ENCODE measurements at places on chromosomes 4 and X.

- no peak for DNase-seq
Measured at GRCh38 chrX:120299928-120300327, 11.3 kb downstream of the TMEM255A start.

DNA sequence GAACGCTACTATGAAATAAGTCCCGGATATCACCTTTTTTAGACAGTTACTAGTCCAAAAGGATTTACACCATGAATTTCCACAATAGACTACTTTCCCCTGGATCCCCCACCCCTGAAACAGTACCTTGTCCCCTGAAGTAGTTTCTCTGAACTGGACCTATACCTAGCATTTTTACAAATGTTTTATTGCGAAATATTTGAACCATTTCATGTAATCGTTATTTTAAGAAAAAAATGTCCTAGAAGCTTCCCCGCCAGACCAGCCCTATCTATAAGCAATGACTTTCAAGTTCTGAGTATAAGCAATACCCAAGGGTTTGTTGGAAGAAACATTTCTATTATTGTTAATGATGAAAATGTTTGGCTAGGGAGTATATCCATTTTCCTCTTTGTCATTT lies 517.8 kb upstream of the IGFBP7 start:
- no peak for DNase-seq

DNA sequence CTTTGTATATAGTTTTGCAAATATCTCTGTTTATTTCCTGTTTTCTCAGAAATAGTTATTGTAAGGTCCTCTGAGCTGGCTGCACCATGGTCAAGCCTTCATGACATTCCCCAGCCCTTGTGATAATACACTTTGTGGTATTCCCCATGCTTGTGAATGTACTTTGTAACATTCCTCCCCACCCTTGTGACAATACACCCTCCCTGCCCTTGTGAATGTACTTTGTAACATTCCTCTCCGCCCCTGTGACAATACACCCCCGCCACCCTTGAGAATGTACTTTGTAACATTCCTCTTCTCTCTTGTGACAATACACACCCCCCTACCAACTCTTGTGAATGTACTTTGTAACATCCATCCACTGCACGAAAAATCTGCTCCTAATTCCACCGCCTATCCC lies 530.7 kb downstream of the CENPC start:
- no peak for DNase-seq

- DNase-seq = no peak
Measured at GRCh38 chr4:117156806-117157205, 71.4 kb upstream of the TRAM1L1 start.

DNA sequence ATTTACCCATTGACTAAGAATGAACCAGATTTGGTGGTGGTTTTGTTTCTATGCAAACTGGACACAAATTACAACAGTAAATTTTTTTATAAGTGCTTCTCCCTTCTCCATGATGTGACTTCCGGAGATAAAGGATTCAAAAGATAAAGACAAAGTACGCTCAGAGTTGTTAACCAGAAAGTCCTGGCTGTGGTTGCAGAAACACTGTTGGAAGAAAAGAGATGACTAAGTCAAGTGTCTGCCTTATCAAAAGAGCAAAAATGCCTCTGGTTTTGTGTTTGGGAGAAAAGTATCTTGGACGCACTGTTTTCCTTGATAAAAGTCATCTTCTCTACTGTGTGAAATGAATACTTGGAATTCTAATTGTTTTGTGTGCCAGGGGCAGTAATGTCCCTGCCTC lies 213.4 kb downstream of the GC start:
- DNase-seq = no peak

DNA sequence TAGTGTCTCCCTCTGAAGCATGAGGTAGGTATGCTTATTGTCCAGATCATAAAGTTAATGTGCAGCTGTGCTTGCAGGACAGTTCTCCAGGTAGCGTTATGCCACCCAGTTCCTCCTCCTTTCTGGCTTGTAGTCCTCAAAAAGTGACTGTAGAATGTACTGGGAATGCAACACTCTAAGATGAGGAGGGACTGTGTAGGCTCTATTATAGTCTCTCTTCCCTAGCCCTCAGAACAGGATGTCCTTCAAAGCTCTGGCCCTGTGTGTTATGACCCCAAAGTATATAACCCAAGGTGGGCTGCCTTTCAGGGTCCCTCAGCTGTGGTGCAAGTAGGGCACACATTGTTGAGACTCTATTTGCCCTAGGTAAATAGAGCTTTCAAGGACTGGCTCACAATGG lies 20.8 kb upstream of the MANBA start:
- no peak for DNase-seq

- no peak for DNase-seq
Measured at GRCh38 chr4:1214101-1215095, 34.5 kb downstream of the CTBP1 start.

- DNase-seq = no peak
Measured at GRCh38 chr4:150321113-150321512, 242.9 kb downstream of the DCLK2 start.

- no peak for DNase-seq
Measured at GRCh38 chr4:732911-733630, 27.4 kb downstream of the PCGF3 start.

- no peak for DNase-seq
Measured at GRCh38 chr4:168723569-168723968, 226.7 kb downstream of the PALLD start.

DNA sequence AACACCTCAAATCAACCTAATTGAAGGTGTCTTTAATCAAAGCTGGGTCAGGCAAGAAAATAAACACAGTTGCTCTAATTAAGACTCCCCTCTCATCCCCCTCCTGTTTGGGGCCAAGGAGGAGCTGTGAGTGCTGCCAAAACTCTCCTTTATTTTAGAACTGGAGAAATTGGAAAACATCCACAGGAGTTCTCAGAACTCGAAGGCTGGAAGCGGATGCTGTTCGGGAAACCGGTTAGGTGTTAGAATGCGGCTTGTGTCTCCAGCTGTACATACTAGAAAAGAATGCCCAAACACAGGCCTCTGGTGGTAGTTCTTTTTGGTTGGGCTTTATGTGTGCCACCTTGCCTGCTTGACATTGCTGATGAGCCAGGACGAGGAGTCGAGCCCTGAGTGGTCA lies 118.2 kb downstream of the GPR143 start:
- DNase-seq = no peak

DNA sequence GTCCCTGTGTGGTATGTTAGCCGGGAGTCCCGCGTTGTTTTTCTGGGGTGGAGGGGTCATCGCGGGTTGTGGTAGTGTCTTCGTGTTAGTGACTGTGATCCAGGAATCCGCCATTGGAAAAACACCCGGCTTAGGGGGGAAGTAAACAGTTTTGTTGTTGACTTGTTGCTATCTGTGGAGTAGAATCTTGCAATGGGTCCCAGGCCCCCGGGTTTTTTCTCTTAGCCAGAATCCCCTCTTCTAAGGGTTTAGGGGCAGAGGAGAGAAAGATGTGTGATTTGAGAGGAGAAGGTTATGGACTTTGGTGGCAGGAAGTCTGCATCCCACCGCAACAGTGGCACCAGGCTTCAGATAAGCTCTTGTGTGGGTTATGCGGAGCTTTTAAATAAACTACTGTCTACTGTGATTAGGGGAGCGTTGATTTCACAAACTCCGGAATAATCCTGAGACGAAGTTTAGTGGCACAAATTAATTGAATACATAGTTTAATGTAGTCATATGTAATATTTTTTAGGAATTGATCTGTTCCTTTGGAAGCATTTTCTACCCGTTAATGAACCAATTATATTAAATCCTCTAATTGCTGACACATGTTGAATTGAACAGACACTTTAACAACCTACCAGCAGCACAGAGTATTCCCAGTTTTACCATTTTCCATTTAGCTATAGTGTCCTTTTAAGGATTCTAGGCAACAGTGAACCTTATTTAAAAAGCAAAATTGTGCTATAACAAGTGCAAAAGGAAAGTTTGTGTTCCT lies 1.4 kb downstream of the DDX3X start:
- DNase-seq = no peak

DNA sequence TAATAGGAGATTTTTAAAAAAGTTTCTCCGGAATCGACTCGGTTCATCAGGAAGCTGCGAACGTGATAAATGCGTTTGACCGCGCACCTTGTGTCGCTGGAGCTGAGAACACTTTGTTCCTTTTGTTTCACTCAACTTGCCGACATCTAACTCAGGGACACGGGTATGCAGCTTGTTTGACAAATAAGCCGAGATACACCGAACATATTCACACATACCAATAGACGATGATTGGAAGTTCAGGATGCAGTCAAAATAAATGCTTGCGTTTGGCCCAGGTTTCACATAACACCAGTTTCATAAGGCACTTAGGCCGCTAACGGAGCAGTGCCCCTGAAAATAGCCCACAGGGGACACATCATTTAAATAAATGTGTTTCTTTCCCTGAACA lies 932 bp upstream of the SHISA3 start:
- no peak for DNase-seq

DNA sequence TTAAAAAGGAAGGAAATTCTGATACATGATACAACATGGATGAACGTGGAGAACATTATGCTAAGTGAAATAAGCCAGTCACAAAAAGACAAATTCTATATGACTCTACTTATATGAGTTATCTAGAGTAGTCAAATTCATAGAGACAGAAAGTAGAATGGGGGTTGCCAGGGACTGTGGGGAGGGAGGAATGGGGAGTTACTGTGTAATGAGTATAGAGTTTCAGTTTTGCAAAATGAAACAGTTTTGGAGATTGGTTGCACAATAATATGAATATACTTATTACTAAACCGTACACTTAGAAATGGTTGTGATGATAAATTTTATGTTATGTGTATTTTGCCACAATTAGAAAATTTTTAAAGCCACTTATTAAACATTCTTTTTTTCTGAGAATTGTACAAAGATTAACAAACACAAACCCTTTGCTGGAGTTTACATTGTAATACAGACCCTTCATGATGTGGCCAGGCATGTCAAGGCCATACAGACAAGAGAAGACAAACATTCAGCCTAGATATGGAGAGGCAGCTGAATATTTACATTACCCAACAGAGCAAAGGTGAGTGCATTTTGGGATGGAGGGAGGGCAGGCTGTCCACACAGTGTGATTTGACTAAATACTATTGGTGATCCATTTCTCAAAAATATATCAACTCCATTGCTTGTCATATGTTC lies 21.2 kb upstream of the GPC3 start:
- no peak for DNase-seq

- no peak for DNase-seq
Measured at GRCh38 chr4:76696109-76696508, 201.8 kb downstream of the SOWAHB start.

DNA sequence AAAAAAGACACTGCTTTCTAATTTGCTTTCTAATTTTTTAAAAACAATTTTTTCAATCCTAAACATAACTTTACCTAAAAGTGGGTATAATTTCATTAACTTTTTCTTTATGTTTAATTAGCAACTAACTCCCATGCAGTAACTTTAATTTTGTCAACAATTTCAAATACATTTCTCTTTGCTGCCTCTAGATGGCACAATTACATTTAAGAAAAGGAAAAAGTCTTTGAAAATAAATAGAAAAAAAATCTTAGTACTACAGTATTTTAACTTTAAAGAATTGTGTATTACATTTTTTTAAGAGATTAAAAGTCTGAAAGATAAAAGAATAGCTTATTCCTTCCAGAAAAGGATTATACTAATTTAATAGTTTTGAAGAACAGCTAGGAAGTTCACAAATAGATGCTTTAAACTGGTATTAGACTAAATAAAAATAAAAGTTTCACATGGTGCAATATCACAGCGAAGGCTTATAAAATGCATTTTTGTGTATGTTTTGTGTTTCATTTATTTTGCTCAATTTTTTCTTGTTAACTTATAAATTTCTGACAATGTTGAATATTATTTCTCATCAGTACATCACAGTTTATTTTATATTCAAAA lies 105.1 kb downstream of the ADGRA3 start:
- DNase-seq = peak; percentile 19

DNA sequence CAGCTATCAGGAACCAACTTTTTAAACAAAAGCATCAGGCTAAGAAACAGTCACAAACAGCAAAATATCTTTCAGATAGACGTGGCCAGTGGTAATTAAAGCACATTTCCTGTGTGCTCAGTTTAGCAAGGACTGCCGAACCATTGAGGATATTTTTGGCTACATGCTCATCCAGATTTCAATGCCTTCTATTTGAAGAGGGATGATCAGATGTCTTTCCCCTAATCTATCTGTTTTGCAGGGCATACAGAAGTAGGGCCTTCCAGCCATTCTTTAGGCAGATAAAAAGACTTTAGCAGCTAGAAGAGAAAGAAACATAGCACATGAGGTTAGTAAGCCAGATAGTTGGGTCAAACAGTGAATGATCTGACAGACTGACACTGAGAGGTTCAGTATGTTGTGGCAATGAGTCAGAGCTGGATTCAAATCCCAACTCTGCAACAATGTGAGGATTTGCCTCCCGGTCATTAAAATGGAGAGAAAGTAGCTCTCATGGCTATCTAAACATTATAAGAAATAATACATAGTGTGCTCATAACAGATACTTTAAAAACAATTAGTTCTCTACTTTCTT lies 100.0 kb upstream of the PRKG2 start:
- no peak for DNase-seq

DNA sequence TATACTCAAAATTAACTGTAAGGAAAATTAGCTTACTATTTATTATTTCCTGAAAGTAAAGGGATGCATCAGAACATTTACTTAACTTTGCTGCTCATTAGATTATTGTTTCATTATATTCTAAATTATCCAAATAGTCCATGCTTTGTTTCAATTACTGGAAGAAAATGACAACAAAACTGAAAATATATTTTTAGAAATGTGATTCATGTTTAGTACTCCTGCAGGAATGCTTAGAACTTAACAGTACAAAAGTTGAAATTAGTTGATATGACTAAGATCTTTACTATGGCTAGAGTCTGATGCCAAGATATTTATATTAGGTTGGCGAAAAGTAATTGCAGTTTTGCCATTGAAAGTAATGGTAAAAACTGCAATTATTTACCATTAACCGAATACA lies 660.5 kb upstream of the PABPC4L start:
- DNase-seq = no peak

DNA sequence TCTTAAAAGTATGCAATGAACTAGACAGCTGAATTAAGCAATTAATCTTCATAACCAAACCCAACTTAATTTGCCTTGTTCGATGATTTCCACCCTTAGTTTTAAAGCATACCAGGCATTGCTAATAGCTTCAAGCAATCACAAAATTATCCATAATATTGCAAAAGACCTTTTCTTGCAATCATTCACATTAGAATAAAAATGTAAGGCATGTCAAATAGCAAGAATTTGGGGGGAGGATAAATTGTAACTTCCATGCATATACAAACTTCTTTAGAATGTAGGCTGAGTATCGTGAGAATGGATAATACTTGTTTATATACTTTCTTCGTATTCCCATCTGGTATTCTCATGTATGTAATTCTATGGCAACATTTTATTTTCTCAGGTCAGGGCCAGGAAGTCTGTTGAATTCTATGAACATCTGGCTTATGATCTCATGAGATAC lies 28.7 kb upstream of the BMP2K start:
- no peak for DNase-seq

DNA sequence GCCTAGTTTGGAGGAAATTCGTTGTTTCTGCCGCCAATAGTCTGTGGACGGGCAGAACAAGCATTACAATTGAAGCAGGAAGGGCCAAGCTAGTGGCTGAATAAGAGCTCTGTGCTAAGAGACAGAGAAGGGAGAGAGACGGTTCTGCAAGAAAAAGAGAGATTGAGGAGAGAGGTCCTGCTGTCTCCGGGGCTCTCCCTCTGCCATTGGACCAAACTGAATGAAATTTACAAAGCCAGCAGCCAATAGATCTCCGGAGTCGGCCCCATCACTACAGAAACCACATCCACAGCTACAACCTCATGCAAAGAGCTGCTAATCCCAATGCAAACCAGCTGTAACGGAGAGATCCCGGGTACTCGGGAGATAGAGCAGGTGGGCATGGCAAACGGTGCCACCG lies at the start of gene NLGN4X:
Gene NLGN4X (minus strand): TSS at position 148 of the 400 bp plus-strand sequence. CDS start 77,401 bp downstream, outside the sequence.
- no peak for DNase-seq

GRCh38 chrX:132367984-132368383 lies 120.9 kb downstream of the MBNL3 start:
- DNase-seq = no peak

Measured in NCI-H2081 treated with DMSO at 0.1 percent for 48 hours (cell line).